Activated naive CD8-positive, alpha-beta T cell treated with anti-CD3 and anti-CD28 coated beads for 36 hours (primary cell): ENCODE measurements at places on chromosomes 2 and 18. TPM values are rescaled to one million over a fixed set of nuclear protein-coding genes. Genes with fewer than 3 reads are reported as not detected.

KHK gene
- 12.8 TPM for total RNA-seq

POTEJ gene
- not detected for total RNA-seq

AGXT gene
- total RNA-seq: not detected

RGPD4 gene
- total RNA-seq: 0.87 TPM

LBH gene
- total RNA-seq: 89.2 TPM

STARD6 gene
- not detected for total RNA-seq

DNA sequence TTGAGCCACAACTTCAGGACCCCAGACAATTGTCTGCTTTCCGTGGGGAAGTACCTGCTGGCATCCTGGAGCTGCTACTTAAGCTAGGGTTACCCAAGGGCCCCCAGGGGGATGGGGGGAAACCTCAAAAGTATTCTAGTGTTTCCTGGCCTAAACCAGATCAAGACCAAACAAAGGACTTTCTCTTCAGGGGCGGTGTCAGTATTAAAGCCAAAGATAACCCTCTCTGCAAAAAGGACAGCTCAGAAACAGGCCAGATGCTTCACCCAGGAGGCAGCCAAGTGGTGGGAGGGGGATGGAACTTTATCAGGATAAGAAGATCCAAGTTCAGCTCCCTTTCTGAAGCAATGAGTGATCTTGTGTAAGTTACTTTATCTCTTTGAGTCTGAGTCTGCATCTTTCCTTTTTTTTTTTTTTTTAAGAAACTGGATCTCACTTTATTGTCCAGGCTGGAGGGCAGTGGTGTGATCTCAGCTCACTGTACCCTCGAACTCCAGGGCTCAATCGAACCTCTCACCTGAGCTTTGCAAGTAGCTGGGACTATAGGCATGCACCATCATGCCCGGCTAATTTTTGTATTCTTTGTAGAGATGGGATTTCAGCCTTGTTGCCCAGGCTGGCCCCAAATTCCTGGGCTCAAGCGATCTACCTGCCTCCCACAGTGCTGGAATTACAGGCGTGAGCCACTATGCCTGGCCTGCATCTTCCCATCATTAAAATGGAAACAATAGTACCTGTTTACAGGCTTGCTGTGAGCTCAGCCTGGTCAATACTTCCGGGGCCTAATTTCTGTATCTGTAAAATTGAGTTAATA lies 151.8 kb upstream of the PTPRM start:
- DNase-seq: no peak

GRCh38 chr2:1866402-1867111 lies 122.2 kb upstream of the PXDN start:
- DNase-seq: no peak

GRCh38 chr2:202400941-202401340 lies 24.8 kb downstream of the BMPR2 start:
- no peak for DNase-seq

DNA sequence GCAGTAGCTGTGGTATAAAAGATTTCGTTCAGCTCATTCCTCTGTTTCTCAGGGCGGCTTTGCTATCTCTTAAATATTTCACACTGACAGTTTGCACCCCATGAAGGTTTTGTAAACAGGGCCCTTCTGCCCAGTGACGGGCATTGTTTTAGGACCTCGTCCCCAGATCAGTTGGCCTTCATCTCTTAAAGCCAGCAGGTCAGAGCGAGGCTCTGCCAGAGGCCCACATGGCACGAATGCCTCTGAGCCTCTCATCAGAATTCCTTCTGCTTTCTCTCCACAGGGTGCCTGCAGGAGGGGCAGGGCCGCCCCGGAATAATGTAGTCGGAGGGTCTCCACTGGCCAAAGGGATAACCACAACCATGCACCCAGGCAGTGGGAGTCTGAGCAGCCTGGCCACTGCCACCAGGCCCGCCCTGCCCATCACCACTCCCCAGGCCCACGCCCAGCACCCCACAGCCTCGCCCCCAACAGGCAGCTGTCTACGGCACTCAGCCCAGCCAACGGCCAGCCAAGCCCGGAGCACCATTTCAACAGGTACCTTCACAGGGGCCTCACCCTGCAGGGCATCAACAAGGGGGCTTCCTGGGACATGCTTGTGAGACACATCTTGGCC lies 177.0 kb downstream of the SEPTIN10 start:
- no peak for DNase-seq

DNA sequence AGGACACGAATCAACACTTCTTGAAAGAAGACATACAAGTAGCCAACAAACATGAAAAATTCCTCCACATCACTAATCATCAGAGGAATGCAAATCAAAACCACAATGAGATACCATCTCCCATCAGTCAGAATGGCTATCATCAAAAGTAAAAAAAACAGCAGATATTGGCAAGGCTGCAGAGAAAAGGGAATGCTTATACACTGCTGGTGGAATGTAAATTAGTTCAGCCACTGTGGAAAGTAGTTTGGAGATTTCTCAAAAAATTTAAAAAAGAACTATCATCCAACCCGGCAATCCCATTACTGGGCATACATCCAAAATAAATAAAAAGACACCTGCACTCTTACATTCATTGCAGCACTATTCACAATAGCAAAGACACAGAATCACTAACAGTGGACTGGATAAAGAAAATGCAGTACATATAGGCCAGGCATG lies 78.7 kb downstream of the GRB14 start:
- no peak for DNase-seq

GRCh38 chr2:64141674-64142405 lies 2.4 kb downstream of the PELI1 start:
- DNase-seq: no peak

- no peak for DNase-seq
Observed at GRCh38 chr2:38512211-38512610, 90.5 kb downstream of the HNRNPLL start.

GRCh38 chr2:165287094-165287778 lies 48.0 kb downstream of the SCN2A start:
- DNase-seq: no peak

GRCh38 chr2:62217970-62218369 lies 22.1 kb downstream of the B3GNT2 start:
- no peak for DNase-seq
